ENCODE measurements at places on chromosomes 6 and 20. TPM values are rescaled to one million over a fixed set of nuclear protein-coding genes. Genes with fewer than 3 reads are reported as not detected.

RNF182 gene
- not detected for total RNA-seq

KHDRBS2 gene
- 0.52 TPM for total RNA-seq

CLPSL1 gene
- total RNA-seq = not detected

GRCh38 chr6:135880066-135880972 is 28.8 kb downstream of the PDE7B start:
- DNase-seq = peak; percentile 26
- H3K4me3 ChIP-seq = no peak overlapping the region
- no peaks in the 10 kb centered on the region for H3K36me3 ChIP-seq

GRCh38 chr6:168728056-168728455 is 287.1 kb downstream of the SMOC2 start:
- no peak overlapping the region for H3K4me3 ChIP-seq
- no peaks in the 10 kb centered on the region for H3K27me3 ChIP-seq
- no peaks in the 10 kb centered on the region for H3K4me1 ChIP-seq
- H3K36me3 ChIP-seq = no peaks in the 10 kb centered on the region
- no peak for DNase-seq
- H3K27ac ChIP-seq = no peak overlapping the region

- H3K4me1 ChIP-seq = no peaks in the 10 kb centered on the region
- no peak overlapping the region for H3K27ac ChIP-seq
- no peaks in the 10 kb centered on the region for H3K27me3 ChIP-seq
- no peak overlapping the region for H3K4me3 ChIP-seq
- H3K36me3 ChIP-seq = no peaks in the 10 kb centered on the region
- no peak for DNase-seq
These were observed 11.0 kb upstream of the SLC35B3 start for GRCh38 chr6:8446391-8446790.

GRCh38 chr6:5102267-5102970 is 17.3 kb downstream of the PPP1R3G start:
- H3K27ac ChIP-seq = no peak overlapping the region
- H3K4me3 ChIP-seq = no peak overlapping the region
- DNase-seq = no peak

GRCh38 chr20:23565503-23566045 is 2.7 kb downstream of the CST9L start:
- H3K4me1 ChIP-seq = no peaks in the 10 kb centered on the region
- H3K27me3 ChIP-seq = no peaks in the 10 kb centered on the region
- DNase-seq = no peak
- no peak overlapping the region for H3K27ac ChIP-seq

DNA sequence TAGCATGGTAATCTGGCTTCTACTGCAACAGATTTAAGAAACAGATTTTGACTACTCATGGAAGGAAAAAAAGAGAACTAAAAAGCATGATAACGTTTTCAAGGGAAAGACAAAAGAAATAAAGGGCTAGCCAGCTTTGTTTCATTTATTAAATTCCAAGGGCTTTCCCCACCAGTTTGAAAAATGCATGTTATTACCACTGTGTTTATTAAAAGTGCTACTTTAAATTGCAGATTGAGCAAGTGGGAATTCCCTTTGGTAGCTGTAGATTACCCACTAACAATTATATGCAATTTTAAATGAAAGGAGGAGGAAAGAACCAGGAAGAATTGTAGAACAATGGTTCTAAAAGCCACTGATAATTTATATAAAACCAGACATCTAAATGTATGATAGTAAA is 40.6 kb upstream of the NHSL1 start:
- H3K4me1 ChIP-seq = peaks cover 5% of the 10 kb centered on the region
- no peak for DNase-seq
- no peak overlapping the region for H3K4me3 ChIP-seq
